Panc1 (cell line): ENCODE measurements at places on chromosomes 6 and 20.

- no peak for DNase-seq
Measured at GRCh38 chr20:16283978-16284377, 289.3 kb downstream of the KIF16B start.

GRCh38 chr6:37021356-37022129 is 16.1 kb downstream of the FGD2 start:
- DNase-seq = no peak

- no peak for DNase-seq
Measured at GRCh38 chr6:36618366-36619355, 24.5 kb downstream of the SRSF3 start.

- no peak for DNase-seq
Measured at GRCh38 chr6:21132856-21133838, 460.4 kb upstream of the SOX4 start.

DNA sequence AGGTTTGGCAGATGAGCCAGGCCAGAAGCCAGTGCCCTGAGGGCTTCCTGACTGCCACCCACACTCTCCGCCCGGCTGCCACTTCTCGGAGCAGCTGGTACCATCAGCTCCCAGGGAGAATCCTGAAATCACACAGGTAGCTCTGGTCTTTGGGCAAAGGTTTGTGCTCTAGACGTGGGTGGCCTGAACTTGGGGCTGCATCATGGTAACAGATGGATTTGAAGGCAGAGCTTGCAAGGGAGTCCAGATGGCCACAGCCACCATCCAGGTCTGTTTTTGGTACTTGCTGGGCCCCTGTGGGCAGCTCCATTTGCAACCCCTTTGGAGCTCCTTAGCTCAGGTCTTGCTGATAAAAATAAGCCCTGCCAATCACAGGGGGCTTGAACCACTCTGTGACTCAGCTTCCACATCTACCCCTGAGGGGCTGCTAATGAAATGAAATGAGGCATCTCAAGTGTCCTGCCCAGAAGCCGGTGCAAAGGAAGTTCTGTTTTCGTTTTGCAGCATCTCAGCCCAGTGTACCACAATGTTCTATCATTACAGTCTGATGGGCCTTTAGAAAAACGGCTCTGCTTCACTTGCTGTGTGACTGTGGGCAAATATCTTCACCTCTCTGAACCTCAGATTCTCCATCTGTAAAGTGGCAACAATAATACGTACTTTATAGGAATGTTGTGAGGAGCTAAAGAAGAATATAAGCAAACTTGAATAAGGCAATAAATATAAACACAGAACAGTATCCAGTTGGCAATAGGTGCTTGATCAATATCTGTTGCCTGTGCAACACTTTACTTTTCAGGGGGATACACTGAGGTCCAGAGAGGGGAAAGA is 25.1 kb upstream of the CDH22 start:
- no peak for DNase-seq

- DNase-seq = no peak
Measured at GRCh38 chr6:34149831-34150400, 4.0 kb upstream of the GRM4 start.

DNA sequence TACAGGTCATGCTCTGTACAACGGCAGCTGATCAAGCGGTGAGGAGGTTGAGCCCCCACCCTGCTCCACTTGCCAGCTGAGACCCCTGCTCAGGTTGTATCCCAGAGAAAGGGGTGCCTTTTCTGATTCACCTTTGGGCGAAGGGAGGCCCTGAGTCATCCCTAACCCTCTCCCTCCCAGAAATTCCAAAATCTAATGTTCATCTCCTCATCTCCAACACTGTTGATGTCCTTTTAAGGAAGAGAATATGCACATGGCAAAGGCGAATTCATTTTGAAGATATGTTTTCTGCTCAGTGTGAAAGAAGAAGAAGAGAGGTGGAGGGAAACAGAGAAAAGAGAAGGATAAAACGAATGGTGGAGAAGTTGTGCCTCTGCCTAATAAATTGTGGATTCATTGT is 120.5 kb downstream of the SCML4 start:
- DNase-seq = no peak

- no peak for DNase-seq
Measured at GRCh38 chr6:168024951-168025510, 27.6 kb downstream of the KIF25 start.

DNA sequence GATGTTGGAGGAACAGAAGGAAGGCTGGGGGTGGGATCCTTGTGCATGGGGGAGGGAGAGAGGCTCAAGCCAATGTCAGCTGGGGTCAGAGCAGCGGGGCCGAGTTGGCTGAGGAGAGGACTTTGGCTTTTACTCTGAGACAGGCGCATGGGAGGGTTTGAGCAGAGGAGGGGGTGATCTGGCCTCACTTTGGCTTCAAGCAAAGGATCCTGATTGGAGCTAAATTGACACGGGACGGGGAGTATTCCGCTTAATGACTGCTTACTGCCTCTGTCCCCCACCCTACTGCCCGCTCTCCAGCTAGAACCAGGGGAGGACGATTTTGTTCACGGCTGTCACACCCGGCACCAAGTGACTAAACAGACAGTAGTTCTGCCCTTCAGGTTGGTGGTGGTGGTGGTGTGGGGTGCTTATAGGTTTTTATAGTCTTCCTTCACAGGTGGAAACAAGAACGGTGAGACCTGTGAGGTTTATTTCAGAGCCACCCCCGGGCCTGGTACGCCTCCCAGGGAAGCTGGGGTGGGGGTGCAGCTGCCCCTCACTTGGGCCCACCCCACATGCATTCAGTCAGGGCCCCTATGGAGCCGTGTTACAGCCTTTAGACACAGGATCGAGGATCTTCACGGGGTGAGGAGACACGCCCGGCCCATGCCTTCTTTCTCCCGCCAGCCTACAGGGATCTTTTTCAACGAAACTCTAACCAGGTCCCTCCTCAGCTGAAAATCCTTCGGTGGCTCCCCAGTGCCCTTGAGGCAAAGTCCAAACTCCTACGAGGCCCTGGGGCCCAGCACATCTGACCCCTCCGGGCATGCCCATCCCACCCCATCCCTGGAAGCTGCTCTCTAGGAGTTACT is 1.3 kb upstream of the SNAI1 start:
- DNase-seq = no peak

DNA sequence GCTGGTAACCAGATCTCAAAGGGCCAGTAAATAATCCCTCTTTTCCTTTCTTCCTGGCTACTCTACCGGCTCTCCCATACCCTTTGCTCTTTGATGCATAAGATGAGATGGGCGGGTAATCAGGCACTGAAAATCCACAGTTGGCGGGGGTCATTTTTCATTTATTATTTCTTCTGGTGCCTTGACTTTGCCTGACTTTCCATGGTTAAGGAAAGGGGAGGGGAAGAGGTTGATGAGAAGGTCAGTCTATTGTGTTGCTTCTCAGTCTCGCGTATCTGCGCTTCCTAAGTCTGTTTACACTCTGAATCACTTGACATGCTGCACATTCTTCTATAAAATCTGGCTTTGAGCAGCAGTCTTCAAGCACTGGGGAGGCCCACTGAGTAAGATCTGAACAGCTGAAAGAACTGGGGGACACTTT is 121.1 kb upstream of the HDGFL1 start:
- DNase-seq = peak; percentile 17

DNA sequence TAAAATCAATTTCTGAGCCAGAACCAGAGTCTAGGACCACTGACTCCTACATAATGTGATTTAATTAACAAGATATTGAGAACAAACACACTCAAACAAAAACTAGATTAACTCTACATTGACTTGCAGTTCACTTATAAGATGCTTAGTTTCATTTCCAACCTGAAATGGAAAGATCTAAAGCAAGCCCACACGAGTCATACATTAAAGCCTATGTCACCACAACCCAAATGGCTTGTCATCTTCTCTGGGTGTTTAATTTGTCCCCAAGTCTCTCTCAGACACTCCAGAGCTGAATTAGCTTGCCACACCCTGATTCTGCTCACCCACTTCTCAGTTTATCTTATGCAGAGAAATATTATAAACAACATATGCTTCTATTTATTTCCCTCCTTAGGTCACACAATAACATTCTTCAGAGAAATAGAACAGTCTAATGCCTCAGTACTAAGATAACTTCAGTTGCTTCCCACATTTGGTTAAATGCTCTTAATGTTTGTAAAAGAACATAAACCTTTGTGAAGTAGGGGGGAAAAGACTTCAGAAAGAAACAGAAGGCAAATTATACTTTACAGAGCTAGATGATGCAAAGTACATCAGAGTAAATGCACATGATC is 8.8 kb upstream of the FBXO30 start:
- DNase-seq = no peak

GRCh38 chr6:36865835-36866234 is 8.8 kb downstream of the PPIL1 start:
- no peak for DNase-seq

DNA sequence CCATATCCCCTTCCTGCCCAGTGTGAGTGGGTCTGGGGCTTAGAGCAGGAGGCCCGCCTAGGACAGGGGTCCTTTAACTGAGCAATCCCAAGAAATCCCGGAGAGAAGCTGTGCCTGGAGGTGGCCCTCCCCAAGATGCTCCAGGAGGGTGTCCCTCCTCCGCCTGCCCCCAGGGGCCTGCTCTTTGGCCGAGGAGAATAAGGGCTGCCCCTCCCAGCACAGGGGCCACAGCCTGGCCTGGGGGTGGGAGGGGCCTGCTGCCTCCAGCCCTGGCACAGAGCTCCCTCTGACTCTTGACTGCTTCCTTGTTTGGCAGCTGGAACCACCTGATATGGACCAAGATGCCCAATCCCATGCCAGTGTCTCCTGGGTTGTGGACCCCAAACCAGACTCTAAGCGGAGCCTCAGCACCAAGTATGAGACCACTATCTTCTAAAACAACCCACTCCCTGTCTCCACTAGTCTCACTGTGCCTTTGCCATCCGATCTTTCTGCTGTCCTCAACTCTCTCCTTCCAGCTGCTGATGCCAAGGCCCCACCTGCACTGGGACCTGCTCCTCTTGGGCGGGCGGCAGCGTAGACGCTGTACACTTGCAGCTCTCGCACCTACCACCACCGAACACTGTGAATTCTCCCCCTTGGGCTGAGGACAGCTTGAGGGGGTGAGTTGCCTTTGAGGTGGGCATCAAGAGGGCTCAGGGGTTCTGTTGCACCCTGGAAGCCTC is 54.3 kb downstream of the TCP11 start:
- DNase-seq = no peak

GRCh38 chr6:67287566-67287965 is 1347.5 kb upstream of the ADGRB3 start:
- no peak for DNase-seq

DNA sequence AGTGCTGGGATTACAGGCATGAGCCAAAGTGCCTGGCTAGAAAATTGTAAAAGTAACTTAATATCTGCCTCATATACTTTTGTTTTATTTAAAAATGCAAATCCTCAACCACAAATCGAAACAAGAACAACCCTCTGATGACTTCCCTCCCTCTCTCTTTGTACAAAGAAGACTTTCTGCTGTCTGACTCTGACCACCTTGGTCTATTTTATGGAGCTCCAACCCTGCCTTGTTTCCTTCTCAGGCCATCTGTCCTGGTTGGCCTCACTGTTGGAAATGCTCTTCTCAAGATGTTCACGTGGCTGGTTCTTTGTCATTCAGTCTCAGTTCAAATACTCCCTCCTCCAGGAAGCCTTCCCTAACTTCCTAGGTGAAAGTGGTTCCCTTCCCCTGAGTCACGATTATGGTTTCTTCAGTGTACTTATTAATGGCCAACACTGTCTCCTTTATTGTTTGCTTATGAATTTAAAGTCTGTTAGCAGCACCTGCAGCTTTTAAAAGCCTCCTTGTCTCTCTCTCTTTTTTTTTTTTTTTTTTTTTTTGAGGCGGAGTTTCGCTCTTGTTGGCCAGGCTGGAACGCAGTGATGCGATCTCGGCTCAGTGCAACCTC is 151.5 kb upstream of the SALL4 start:
- DNase-seq = no peak

- no peak for DNase-seq
Measured at GRCh38 chr20:5065166-5065878, 54.4 kb downstream of the PCNA start.

GRCh38 chr6:118813775-118814174 is 80.2 kb upstream of the ASF1A start:
- no peak for DNase-seq

DNA sequence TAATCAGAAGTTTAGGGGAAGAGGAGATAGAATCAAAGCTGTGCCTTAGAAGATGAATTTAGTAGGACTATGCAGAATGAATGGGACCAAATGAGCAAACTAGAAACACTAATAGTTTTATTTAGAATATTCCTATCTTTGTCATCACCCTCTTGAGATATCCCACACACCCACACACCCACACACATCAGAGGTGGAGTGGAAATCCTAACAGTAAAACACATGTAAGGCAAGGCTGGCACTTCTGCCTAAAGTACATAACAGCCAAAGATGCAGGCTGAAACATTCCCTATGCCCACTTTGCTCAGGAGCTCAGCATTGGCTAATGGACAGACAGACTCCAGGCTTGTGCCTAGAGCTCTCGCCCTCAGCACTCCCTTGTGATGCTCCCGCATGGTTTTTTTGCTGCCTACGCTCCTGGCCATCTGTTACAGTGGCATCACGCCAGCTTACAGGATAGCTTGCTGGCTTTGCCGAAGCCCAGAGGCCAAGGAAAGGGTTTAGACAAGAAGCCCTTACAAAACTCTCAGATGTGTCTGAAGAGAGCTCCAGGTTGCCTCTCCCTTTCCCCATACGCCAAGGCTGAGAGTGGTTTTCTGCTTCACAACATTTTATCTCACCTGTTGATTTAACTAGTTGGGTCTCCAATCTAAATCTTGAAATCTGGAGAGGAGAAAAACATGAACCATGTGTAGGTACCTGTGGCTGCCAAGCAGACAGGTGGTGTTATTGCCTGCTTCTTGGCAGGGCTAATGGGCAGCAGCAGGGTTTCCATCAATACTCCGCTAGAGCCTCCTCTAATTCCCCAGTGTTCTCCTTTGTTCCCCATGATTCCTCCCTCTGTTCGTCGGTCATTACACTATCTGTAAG is 282.6 kb upstream of the ID4 start:
- no peak for DNase-seq

- no peak for DNase-seq
Measured at GRCh38 chr6:157218371-157219198, 104.7 kb downstream of the TMEM242 start.

GRCh38 chr6:154931711-154932424 is 63.2 kb upstream of the TIAM2 start:
- DNase-seq = no peak

GRCh38 chr6:79077715-79078074 is 359 bp downstream of the PHIP start:
- no peak for DNase-seq
